ENCODE measurements at places on chromosomes 6 and 20. TPM values are rescaled to one million over a fixed set of nuclear protein-coding genes. Genes with fewer than 3 reads are reported as not detected.
A peak's percentile ranks its signal among the peaks of the same experiment; 100 is the strongest.

GRCh38 chr6:18795726-18796125 is 408.6 kb downstream of the RNF144B start:
- no peak for DNase-seq
- no peaks in the 10 kb centered on the region for H3K36me3 ChIP-seq
- H3K4me3 ChIP-seq = no peak overlapping the region
- H3K27ac ChIP-seq = no peak overlapping the region
- H3K27me3 ChIP-seq = no peaks in the 10 kb centered on the region
- H3K4me1 ChIP-seq = no peaks in the 10 kb centered on the region

DNA sequence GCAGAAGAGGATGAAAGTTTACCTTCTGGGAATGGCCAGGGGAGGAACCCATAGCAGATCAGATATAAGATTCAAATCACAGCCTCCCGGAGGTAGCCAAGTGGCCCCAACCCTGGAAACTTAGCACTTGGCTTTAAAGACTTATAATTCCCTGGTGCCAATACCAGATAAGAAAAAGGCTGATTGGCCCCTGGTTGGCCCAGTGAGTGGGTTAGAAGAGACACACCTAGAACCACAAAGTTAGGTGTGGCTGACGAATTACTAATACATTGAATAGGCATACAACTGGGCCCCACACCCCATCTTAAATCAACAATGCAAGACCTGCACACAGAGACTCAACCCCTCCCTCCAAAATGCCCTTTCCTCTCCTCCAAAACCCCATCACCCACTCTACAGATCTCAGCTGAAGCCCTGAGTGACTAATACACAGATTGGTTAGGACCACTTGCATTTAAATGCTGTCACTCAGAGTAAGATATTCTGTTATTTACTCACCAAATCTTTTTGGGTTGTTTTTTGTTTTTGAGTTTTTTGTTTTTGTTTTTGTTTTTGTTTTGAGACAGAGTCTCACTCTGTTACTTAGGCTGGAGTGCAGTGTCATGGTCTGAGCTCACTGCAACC is 315.4 kb upstream of the JARID2 start:
- H3K36me3 ChIP-seq = no peaks in the 10 kb centered on the region
- no peak overlapping the region for H3K4me3 ChIP-seq
- H3K27me3 ChIP-seq = no peaks in the 10 kb centered on the region

- no peak overlapping the region for H3K4me3 ChIP-seq
- H3K4me1 ChIP-seq = peaks cover 7% of the 10 kb centered on the region
- no peaks in the 10 kb centered on the region for H3K36me3 ChIP-seq
- H3K27me3 ChIP-seq = no peaks in the 10 kb centered on the region
- H3K27ac ChIP-seq = no peak overlapping the region
Observed at GRCh38 chr6:11584244-11584643, 46.7 kb downstream of the TMEM170B start.

GRCh38 chr20:61993058-61993457 is 72.6 kb downstream of the TAF4 start:
- H3K36me3 ChIP-seq = peaks cover 59% of the 10 kb centered on the region
- no peaks in the 10 kb centered on the region for H3K4me1 ChIP-seq
- no peak for DNase-seq
- no peak overlapping the region for H3K4me3 ChIP-seq

DNA sequence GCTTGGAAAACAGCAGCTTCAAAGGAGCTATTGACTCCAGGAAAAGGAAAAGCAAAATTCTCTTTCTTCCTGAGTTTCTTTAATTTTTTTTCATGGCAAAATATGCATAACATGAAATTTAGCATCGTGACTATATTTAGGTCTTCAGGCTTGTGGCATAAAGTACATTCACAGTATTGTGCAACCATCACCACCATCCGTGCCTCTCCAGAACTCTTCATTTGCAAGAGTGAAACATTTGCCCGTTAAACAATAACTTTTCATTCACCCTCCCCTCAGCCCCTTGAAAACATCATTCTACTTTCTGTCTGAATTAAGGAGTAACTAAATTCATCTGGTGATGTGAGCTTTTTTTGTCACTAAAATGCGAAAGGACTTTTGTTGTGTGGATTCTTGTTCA is 251.7 kb downstream of the PHACTR1 start:
- H3K27me3 ChIP-seq = no peaks in the 10 kb centered on the region
- H3K4me3 ChIP-seq = no peak overlapping the region
- H3K4me1 ChIP-seq = no peaks in the 10 kb centered on the region
- no peak for DNase-seq
- no peaks in the 10 kb centered on the region for H3K36me3 ChIP-seq

DNA sequence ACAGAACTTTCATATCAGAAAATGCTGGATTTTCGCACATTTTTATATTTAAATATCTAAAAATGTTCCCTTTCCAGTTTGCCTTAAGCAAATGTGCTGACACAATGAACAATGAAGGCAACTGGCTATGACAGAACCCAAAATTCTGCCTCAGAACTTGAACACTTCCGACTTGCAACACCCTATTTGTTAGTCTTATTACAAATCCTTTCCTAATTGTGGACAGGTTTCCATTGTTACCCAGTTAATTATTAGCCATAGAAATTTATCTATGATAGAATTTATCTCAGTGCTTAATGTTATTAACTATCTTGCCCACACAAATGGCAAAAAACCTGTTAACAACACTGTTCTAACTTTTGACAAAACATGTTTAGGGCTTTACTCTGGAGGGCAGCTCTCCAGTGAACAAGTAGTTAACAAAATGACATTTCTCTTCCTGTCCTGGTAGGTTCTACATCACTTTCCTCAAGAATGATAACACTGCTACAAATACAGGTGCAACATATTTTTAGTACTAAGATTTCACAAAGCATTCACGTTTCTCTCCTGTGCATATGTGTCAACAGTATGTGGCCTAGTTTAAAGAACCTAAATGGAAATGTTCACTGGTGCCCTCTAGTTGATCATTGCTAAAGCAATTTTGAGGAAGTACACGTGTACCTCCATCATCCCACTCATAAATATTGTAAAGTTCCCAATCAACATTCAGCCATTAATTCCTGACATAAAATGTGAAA is 58.4 kb downstream of the HIVEP2 start:
- H3K36me3 ChIP-seq = no peaks in the 10 kb centered on the region
- DNase-seq = no peak
- no peak overlapping the region for H3K27ac ChIP-seq
- no peak overlapping the region for H3K4me3 ChIP-seq
- H3K4me1 ChIP-seq = peaks cover 18% of the 10 kb centered on the region
- no peaks in the 10 kb centered on the region for H3K27me3 ChIP-seq

Gene DEFB124
- not detected for total RNA-seq

Gene SLC23A2
- total RNA-seq = 14.7 TPM

Gene PDE10A
- 15.0 TPM for total RNA-seq

GRCh38 chr6:63263444-63263843 is 52.2 kb downstream of the FKBP1C start:
- DNase-seq = no peak
- no peak overlapping the region for H3K27ac ChIP-seq
- no peaks in the 10 kb centered on the region for H3K27me3 ChIP-seq
- H3K4me1 ChIP-seq = no peaks in the 10 kb centered on the region
- no peak overlapping the region for H3K4me3 ChIP-seq

- H3K27ac ChIP-seq = peak overlapping the region; percentile 10
- H3K36me3 ChIP-seq = no peaks in the 10 kb centered on the region
- peaks cover 17% of the 10 kb centered on the region for H3K4me1 ChIP-seq
- H3K4me3 ChIP-seq = no peak overlapping the region
Observed at GRCh38 chr20:1840817-1841553, 54.2 kb upstream of the SIRPA start.

GRCh38 chr6:106530502-106530901 is 98.8 kb downstream of the RTN4IP1 start:
- no peak overlapping the region for H3K4me3 ChIP-seq
- H3K27ac ChIP-seq = no peak overlapping the region

Measured in vagina (tissue), 2 donors.